Bone marrow (tissue), 2 donors: ENCODE measurements at places on chromosomes 7 and 10.

DNA sequence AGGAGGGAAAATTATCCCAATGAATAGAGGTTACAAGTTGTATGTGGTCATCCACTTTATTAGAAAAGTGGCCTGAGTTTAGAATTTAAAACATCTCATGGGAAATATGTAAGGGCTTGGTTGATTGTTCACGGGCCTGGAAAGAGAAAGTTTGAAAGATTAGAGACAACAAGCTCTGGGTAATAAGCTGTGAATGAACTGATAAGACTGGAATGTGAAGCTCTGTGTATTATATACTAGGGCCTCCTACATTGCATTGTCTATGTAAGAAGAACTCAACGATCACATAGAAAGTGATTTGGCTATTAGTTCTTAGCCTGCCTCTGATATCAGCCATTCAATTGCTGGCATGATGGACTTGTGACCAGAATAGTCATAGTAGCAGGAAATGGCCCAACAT lies 199.2 kb upstream of the MAGI2 start:
- DNase-seq, result no peak

- no peak for DNase-seq
These were observed 61.0 kb upstream of the PAPSS2 start for GRCh38 chr10:87598700-87599099.

DNA sequence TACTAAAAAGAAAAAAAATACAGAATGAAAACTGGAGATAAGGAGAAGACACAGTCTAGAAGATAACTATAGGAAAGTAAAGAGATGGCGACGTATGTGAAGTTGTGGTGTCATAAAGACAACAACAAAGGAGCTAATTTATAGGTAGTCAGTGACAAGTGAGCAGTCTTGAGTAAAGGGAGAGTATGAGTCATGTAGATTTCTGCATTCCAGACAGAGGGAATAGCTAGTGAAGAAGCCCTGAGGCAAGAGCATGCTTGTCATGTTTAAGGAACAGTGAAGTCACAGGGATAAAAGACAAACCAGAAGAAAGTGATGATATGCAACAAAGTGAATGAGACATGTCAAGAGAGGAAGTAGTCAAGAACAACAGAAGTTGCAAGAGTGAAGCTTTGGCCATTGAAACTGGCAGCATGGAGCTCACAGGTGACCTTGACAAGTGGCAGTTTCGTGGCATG lies 2.3 kb upstream of the MIOS start:
- DNase-seq, result no peak

- no peak for DNase-seq
These were observed 32.3 kb downstream of the PPIF start for GRCh38 chr10:79379512-79380124.

DNA sequence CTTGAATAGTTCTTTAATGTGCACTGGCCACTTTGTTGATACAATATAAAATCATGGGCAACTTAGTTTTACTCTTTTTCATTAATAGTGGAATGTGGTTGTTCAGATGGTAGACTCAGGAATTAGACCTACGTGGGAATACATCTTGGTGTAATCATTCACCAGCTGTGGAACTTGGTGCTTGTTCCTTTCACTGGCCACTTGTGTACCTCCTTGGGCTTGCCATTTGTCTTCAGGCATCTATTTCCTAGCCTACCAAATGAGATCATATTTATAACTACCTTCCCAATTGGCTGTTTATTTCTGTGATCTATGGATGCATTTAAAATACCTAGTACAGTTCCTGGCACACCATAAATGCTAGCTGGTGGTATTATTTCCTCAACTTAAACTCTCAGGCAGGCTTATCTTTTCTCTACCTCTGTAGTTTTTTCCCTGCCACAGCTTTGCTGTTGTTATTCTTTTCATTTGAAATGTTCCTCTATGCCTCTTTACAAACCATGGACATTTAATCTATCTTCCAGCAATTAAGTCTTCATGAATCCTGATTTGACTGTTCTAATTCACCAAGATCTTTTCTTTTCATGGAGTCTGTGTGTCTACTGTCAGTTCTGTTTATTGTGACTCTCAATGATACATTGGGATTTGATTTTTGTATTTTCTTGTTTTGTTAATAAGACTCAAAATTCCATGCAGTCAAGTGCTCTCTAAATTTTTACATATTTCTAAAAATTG lies 113.0 kb downstream of the ADAM22 start:
- DNase-seq, result no peak
